ENCODE measurements at places on chromosomes 3 and 15. TPM values are rescaled to one million over a fixed set of nuclear protein-coding genes. Genes with fewer than 3 reads are reported as not detected.

Gene ADGRG7
- total RNA-seq: 0.39 TPM

Gene STX19
- total RNA-seq: 1.2 TPM

Gene PLOD2
- total RNA-seq: 55.4 TPM

Gene GNL3
- total RNA-seq: 72.2 TPM

Gene FAM81A
- total RNA-seq: not detected

Gene LIPC
- not detected for total RNA-seq

Gene SLC22A14
- 1.6 TPM for total RNA-seq

Gene CCDC12
- total RNA-seq: 41.6 TPM

Gene NR2E3
- 1.6 TPM for total RNA-seq

Gene SLCO2A1
- under 0.01 TPM for total RNA-seq

Gene ATRIP
- 5.7 TPM for total RNA-seq

Gene ZNF280D
- total RNA-seq: 43.7 TPM

Gene EPHA3
- 0.11 TPM for total RNA-seq

Gene SLC22A13
- total RNA-seq: 2.6 TPM

Gene VPS18
- 38.9 TPM for total RNA-seq
